ENCODE measurements at places on chromosomes 6 and 20.
A peak's percentile ranks its signal among the peaks of the same experiment; 100 is the strongest.

GRCh38 chr6:138486249-138487101 lies 12.8 kb downstream of the NHSL1 start:
- DNase-seq: no peak

DNA sequence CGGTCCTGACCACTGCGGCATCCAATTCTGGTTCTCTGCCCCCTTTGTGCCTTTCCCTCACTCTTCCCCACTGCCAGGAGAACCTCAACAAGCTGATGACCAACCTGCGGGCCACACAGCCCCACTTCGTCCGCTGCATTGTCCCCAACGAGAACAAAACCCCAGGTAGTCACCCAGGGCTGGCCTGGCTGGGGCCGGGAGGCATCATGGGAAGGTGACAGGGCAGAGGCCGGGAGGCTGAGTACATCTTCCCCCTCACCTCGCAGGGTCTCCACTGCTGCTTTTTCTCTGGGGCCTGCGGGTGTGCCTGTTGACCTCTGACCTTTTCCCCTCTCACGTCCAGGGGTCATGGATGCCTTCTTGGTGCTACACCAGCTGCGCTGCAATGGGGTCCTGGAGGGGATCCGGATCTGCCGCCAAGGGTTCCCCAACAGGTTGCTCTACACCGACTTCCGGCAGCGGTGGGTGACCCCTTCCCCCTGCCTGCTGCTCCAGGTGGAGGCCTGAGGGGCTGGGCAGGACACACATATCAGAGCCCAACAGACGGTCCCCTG lies 35.1 kb downstream of the MYH7B start:
- DNase-seq: no peak

- no peak for DNase-seq
These were observed 54.7 kb downstream of the BMP5 start for GRCh38 chr6:55820696-55821095.

DNA sequence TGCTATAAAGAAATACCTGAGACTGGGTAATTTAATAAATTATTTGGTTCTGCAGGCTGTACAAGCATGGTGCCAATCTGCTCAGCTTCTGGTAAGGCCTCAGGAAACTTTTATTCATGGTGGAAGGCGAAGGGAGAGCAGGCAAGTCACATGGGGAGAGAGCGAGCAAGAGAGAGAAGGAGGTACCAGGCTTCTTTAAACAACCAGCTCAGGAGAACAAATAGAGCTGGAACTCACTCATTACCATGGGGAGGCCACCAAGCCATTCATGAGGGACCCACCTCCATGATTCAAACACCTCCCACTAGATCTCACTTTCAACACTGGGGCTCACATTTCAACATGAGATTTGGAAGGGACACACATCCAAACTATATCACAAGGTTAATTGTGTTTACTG lies 44.9 kb upstream of the CRISP1 start:
- no peak for DNase-seq

DNA sequence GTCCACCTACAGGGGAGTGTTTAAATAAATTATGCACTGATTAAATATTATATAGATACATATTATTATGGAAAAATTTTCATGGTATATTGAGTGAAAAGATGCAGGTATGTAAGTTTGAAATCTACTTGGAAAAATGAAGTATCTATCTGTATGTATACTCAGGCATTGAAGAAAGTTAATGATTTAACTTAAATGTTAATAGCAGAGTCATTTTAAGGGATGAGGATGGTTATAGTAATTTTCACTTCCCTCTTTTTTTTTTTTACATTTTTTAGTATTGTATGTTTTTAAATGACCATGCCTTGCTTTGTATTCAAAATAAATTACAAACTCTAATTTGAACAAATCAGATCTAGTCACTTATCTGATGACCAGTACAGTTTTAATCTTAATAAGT lies 43.2 kb upstream of the NOTCH4 start:
- DNase-seq: no peak

DNA sequence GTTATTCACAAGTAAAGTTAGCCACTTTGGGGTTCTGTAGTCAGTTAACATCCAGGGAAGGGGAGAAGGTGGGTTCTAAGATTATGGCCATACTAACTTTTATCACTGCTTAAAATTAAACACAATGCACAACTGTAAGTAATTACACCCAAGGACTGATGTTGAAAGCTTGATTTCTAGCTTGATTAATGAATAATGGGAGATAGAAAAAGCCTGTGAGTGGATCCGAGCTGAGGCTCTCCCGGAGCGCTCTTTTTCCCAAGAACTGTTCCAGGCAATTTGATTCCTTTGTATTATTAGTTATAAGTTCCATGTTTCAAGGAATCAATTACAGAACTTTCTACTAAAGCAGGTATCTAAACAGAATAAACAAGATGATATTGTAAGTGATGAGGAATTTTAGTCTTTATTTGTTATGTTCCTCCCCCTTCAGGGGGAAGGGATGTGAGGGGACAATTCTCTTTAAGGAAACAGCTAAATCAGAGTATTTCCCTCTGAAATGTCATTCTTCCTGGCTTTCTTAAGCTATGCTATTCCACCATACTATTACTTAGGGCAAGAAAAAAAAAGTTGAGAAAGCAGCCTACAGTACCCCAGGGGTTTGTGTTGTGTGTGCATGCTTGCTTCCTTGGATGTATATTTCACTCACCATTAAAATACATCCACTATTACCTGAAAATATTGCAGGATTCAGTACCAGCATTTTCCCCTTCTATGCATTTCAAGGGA lies 3.8 kb downstream of the TSHZ2 start:
- no peak for DNase-seq

GRCh38 chr6:14361297-14361696 lies 243.7 kb downstream of the CD83 start:
- no peak for DNase-seq

GRCh38 chr20:43993560-43993959 lies 78.9 kb downstream of the TOX2 start:
- peak; percentile 38 for DNase-seq

DNA sequence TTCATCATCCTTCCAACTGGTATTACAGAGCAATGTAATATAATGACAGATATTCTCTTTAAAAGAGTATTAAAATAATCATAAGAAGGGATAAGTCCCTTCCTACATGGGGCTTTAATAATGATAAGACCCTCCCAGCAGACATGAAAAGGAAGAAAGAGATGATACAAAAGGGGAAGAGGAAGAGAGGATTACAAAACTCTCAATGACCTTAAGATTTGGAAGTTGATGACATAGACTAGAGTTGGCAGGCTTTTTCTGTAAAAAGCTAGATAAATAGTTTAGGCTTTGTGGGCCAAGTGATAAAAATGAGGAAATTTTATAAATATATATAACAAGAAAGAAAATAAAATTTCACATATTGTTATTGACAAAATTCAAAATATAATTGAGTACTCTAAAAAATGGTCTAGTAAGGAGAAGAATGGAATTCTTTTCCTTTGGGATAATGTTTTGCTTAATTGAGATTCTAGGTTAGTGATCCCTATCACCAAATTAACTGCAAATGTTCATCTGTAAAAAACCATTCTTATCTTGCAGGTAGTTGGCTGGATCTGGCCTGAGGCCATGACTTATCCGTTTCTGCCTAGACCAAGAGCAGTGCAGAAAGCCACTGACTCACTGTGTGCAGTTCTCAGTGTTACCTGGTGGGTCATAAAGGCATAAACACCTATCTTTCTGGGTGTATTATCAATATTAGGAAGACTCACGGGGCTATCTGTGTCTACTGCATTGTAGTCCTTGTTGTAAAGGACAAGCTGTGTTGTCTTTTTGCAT lies 11.0 kb downstream of the RIPOR2 start:
- no peak for DNase-seq

- DNase-seq: no peak
These were observed 2.5 kb upstream of the R3HDML start for GRCh38 chr20:44334306-44334705.

GRCh38 chr6:32857156-32857891 lies 3.3 kb downstream of the PSMB9 start:
- no peak for DNase-seq

All from fibroblast of skin of abdomen (primary cell).